Stimulated activated CD4-positive, alpha-beta T cell treated with anti-CD3 and anti-CD28 coated beads, TNF-alpha, amount 100 ng/mL, for 1 hour (primary cell): ENCODE measurements at places on chromosomes 1 and 21.

DNA sequence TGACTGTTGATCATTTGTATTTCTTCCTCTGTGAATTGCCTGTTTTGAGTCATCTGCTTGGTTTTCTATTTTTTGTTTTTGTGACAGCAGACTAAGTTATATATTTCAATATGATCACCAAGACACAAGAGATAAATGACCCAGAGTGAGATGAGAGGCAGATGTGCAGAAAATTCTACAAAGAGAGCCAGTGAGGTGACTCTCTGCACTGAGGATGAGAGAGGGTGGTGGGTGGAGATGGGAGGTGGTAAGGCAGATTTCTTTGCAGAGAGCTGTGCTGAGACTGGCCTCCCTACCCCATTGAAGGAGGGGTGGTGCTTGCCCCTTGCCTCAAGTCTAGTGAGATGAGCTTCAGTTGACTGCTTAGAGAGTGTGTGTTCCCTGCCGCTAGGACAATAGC, 17.6 kb upstream of the FCAMR start:
- DNase-seq, result no peak

GRCh38 chr1:58746182-58746581, 37.7 kb downstream of the JUN start:
- no peak for DNase-seq

GRCh38 chr21:36263797-36264196, 56.2 kb upstream of the MORC3 start:
- DNase-seq, result no peak

DNA sequence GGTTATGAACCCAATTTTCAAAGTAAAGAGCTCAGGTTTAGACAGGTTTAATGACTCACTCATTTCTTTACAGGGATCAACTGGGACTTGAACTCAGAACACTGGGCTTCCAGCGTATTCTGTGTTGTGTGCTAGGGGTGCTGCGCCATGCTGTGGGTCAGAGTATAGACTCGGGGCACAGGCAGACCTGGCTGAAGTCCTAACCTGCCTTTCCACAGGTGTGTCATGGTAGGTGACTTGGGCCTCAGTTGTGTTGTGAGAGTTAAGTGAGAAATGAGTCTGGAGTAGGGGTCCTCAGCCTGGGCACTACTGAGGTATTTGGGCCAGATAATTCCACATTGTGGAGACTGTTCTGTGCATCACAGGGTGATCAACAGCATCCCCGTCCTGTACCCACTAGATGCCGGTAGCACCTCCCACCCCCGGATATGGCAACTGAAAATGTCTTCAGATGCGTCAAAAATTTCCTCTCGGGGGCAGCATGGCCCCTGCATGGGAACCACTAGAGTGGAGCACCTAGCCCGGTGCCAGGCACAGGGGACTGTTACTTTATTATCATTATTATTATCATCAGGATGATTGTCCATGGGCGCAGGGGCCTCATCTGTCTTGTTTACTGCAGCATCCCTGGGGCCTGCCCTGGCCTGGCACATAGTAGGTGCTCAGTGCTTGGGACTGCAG, 575.5 kb downstream of the PTPRU start:
- DNase-seq, result no peak

DNA sequence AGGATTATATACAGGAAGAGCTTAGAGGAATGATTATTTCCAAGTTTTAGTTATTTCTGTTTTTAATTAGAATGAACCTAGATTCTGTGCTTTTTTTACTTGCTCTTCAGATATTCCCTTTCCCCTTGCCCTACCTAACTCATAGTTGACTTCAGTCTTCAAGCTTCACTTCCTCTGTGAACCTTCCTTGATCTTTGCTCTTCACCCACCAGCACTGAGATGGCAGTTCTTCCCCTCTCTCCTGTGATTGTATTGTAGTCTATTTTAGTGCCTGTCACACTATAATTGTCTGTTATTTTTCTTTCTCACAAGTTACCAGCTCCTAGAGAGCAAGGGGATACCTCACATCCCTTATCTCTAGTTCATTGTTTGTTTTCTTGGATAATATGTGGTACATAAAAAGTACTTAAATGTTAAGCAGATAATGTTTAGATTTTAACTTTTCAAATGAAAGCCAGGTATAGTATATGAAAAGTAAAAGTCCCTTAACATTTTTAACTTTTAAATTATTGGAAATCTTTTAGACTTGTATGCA, 33.2 kb downstream of the KCTD3 start:
- DNase-seq, result no peak
